ENCODE measurements at places on chromosomes 16 and 17.
A peak's percentile ranks its signal among the peaks of the same experiment; 100 is the strongest.

DNA sequence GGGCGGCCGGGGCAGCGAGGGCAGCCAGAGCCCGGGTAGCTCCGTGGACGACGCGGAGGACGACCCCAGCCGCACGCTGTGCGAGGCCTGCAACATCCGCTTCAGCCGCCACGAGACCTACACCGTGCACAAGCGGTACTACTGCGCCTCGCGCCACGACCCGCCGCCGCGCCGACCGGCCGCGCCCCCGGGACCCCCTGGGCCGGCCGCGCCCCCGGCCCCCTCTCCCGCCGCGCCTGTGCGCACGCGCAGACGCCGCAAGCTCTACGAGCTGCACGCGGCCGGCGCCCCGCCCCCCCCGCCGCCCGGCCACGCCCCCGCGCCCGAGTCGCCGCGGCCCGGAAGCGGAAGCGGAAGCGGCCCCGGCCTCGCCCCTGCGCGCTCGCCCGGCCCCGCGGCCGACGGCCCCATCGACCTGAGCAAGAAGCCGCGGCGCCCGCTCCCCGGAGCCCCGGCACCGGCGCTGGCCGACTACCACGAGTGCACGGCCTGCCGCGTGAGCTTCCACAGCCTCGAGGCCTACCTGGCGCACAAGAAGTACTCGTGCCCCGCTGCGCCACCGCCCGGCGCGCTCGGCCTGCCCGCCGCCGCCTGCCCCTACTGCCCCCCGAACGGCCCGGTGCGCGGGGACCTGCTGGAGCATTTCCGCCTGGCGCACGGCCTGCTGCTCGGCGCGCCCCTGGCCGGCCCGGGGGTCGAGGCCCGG lies 36.1 kb upstream of the ZC3H18 start:
- DNase-seq = peak; percentile 79

DNA sequence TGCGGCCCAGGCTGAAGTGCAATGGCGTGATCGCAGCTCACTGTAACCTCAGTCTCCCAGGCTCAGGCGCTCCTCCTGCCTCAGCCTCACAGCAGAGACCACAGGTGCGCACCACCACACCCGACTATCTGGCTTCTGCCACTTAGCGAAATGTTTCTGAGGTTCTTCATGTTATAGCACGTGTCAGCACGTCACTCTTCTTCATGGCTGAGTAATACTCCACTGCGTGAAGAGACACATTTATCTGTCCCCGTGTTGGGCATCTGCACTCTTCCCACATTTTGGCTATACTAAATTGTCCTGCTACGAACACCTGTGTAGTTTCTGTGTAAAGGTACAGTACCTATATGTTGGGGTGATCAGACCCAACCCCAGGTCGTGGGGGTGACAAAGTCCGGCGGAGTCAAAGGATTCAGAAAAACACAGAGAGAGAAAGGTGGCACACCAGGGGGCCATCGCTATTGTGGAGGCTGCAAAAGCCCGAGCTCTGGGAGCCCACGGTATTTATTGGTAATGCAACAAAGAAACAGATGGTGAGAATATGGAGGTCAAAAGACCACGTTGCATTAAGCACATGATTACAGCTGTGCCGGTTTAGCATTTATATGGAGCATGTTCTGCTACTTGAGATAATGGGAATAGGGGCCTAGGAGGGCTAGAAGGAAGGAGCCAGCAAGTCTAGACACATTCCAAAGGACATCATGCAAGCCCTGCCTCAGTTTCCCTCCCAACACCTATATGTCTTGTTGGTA lies 851 bp upstream of the DPEP1 start:
- DNase-seq = no peak

DNA sequence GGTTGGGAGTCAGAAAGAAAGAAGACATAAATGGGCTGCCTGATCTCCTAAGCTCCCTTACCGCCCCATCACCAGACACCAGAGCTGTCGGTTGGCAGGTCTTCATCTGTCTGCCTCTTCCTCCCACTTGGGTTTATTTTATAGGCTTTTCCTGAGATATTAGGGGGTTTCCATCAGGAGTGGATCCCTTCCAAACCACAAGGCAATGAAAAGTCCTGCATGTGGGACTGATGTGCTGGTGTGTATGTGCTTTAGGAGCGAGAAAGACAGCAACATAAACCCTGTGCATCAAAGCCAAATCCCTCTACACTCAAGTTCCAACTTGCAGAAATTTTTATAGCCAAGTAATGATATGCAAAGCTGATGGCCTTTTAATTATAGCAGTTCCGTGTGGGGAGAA lies 389.5 kb downstream of the SLC39A11 start:
- no peak for DNase-seq

- DNase-seq = no peak
These were observed 12.3 kb downstream of the RFFL start for GRCh38 chr17:35051183-35051578.

DNA sequence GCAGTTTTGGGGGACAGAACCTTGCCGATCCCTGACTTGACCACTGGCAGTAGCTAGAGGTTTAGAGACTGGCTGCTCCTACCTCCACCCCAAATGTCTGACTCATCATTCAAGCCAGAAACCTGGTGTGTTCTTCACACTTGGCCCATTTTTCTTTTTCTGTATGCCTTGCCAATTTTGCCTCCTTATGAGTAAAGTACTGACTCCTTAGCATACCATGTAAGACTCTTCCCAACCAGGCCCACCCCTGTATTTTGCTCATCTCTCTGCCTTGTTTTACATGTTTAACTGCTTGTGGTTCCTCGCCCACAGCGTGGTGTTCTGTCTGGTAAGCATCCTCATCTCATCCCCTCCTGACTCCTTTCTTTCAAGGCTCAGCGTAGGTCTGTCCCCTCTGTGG lies 37.9 kb downstream of the NUP88 start:
- DNase-seq = no peak

GRCh38 chr17:57927048-57927723 lies 28.0 kb downstream of the CUEDC1 start:
- DNase-seq = peak; percentile 47

GRCh38 chr16:48300391-48300856 lies 53.1 kb upstream of the ABCC11 start:
- DNase-seq = no peak

- DNase-seq = no peak
These were observed 23.8 kb downstream of the ARHGAP17 start for GRCh38 chr16:24991349-24991748.

DNA sequence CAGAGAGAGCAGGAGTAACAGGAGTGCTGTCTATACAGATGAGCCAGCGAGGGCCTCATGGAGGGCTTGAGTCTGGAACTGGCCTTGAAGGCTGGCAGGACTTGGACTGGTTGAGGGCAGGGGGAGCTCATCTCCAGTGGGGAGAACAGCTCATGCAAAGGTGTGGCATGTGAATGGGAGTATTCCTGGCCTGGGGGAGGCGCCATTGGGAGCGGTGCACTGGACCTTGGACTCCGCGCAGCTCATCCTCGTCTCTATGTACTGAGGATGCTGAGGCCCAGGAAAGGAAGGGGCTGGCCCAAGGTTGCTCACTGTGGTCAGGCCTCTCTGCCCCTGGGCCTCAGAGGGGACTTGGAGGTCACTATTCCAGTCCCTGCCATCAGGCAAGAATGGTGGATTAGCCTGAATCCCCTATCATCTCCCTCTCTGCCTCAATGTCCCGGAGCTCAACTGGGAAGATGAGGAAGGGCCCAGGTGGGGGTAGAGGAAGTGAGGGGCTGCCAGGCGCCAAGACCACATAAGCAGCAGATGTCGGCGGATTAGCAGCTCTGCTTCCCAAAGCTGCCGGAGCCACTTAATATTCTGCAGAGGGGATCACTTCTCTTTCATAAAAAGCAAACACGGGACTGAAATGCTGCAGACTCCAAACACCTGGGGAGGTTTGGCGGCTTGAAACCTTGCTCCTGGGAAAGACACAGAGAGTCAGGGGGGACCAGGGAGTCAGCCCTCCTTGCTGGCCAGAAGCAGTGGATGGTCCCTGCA lies 88.9 kb downstream of the SDK2 start:
- DNase-seq = no peak

Data from RWPE1 (cell line).